ENCODE measurements at places on chromosomes 6 and 20.

GRCh38 chr6:23278180-23278532, 708.8 kb downstream of the HDGFL1 start:
- DNase-seq = no peak

DNA sequence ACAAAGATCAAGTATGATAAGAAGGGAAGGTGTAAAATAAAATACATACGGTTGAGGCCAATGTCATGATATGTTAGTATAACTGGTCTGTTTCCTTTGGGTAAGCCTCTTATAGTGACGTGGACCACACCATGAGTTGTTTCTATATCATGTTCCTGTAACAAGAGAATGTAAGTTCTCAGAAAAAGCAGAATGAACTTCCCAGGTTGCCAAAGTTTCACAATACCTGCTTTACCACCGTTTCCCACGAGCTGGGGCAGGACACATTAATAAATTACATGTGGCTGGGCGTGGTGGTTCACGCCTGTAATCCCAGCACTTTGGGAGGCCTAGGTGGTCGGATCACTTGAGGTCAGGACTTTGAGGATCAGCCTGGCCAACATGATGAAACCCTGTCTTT, 42.6 kb upstream of the SLA2 start:
- DNase-seq = no peak

DNA sequence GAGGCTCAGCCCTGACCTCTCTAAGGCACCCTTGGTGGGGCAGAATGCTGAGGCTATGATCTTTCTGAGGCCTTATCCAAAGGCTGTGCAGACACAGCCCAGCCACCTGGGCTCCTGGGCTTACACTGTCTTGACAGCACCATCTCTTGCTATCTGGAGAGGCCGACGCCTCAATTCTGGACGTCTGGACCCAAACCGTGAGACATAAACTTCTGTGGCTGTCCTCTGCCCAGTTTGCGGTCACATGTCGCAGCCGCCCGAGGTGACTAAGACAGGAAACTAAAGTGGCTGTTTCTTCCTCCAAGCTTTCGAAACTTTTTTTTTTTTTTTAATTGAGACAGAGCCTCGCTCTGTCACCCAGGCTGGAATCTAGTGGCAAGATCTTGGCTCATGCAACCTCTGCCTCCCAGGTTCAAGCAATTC, 49.3 kb downstream of the PRR18 start:
- DNase-seq = no peak

GRCh38 chr6:27753668-27754407, 158.4 kb downstream of the OR2B2 start:
- DNase-seq = peak; percentile 16

GRCh38 chr20:4069751-4070150, 54.4 kb upstream of the RNF24 start:
- no peak for DNase-seq

DNA sequence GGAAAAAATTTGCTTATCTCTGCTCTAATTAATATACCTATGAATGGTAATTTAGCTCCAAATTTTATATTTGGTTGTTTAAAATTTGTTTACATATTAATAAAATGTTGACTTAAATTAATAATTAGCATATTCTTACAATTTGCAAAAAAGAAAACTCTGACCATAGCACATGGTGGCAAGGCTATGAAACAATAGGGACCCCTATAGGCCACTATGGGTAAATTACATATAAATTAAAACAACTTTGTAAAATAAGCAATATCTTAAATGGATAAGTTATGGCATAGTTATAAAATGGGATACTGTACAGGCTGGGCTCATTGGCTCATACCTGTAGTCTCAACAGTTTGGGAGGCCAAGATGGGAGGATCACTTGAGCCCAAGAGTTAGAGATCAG, 76.0 kb downstream of the MKKS start:
- no peak for DNase-seq

DNA sequence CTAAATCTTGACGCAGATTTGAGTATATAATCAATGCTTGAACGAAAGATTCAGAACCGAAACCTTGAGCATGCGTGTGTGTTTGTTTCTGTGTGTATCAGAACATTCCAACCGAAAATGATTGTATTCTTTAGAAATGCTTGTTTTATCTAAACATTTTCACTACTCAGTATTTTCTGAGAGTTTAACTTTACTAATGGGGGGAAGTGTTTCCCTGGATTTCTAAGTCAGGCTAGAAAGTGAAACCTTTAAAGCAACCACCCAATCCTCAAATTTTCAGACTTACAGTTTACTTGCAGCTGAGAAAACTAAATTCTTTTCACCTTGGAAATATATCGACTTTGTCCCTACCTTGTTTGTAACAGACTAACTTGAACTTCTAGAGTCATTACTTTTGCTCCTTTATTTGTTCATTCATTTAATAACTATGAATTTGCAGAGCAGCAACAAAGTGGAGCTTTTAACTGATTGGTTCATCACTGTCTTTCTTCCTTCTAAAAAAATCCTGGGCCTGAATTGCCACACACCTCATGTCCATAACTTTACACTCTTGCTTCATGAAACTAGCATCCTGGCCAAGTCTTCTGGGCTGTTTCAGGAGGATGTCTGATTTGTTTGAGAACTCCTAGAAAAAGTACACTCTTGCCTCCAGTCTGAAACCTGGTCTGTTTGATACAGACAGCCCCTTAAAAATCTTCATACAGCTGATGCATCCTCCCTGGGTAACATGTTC, 77.8 kb upstream of the XRN2 start:
- no peak for DNase-seq

DNA sequence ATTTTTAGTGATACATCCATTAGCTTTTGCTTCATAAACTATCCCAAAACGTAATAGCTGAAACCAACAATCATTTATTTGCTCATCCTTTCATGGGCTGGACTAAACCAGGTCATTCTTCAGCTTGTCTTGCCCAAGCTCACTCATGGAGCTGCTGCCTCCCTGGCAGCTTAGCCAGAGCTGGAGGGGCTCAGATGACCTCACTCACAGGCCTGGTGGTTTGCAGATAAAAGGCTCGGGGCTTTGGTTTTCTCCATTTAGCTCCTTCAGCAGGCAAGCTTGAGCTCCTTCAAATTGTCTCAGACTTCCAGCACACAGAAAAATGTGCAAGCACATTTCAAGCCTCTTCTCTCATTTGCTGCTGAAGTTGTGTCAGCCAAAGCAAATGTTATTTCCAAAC, 139.1 kb downstream of the BTBD3 start:
- no peak for DNase-seq

DNA sequence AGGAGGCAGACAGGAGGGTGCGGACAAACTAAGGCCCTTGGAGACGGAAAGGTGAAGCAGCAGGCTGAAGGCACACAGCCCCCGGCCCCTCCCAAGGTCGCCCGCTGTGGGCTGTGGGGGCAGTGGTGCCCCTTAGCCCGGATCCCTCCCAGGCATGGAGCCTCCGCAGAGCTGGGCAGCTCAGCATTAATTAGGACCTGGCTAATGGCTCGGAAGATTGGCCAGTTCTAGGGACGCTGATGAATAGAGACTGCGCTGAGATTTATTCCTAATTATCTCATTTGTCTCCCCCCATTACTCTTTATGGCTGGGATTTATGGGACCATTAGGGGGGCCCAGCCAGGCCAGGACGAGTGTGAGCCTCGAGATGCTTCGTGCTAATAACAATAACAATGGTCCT, 20.4 kb downstream of the MDFI start:
- DNase-seq = no peak

DNA sequence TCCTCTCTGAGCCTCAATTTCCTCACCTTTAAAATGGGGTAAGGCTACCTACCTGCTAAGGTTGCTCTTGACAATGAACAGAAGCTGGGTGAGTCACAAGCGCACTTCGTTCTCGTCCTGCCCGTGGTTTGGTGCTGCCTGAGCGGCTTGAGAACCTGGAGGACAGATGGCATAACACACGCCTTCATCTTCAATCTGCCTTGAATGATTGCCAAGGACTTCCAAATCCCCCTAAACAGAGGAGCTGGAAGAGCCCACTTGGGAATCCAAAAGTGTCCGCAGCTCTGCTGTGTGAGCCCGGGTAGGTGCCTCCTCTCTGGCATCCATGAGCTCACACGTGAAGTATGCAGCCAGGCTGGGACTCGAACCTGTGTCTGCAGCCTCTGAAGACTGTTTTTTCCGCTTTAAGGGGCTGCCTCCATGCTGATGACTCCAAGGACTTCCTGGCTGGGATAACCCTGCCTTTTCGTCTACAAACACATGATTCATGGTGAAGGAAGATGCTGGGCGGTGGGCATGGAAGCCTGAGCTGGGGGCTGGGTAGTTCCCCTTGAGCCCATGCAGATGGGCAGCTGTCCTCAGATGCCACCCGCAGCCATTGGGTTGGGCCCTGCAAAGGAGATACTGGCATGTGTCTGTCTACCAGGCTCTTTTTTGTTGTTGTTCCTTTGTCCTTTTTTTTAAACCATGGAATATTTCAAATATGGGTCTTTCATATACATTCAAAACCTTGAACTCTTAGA, 25.3 kb upstream of the CSNK2A1 start:
- DNase-seq = no peak

- no peak for DNase-seq
Measured at GRCh38 chr6:906920-907319, 214.0 kb upstream of the EXOC2 start.
